ENCODE measurements at places on chromosomes 2 and 18. TPM values are rescaled to one million over a fixed set of nuclear protein-coding genes. Genes with fewer than 3 reads are reported as not detected.

The HRH4 gene
- total RNA-seq, result not detected

The RAB17 gene
- 0.32 TPM for total RNA-seq

The TMEM18 gene
- total RNA-seq, result 37.6 TPM

The REG1A gene
- not detected for total RNA-seq

The BOK gene
- 27.5 TPM for total RNA-seq

The COBLL1 gene
- total RNA-seq, result 5.4 TPM

The ABHD1 gene
- 0.50 TPM for total RNA-seq

The SERPINB12 gene
- not detected for total RNA-seq

The NPPC gene
- 0.45 TPM for total RNA-seq

The PTPRN gene
- total RNA-seq, result 1.4 TPM

The MTHFD2 gene
- total RNA-seq, result 156 TPM

The CCDC178 gene
- not detected for total RNA-seq

The SMAD2 gene
- 69.2 TPM for total RNA-seq

The STEAP3 gene
- 54.9 TPM for total RNA-seq

The TUBB8B gene
- not detected for total RNA-seq

The CNDP1 gene
- total RNA-seq, result not detected

The IL36G gene
- not detected for total RNA-seq

The EPAS1 gene
- 125 TPM for total RNA-seq

The IMPACT gene
- 11.6 TPM for total RNA-seq

The SLC19A3 gene
- 2.1 TPM for total RNA-seq
